Stimulated activated CD4-positive, alpha-beta T cell treated with anti-CD3 and anti-CD28 coated beads, TNF-alpha, amount 100 ng/mL, for 1 hour (primary cell): ENCODE measurements at places on chromosomes 12 and 14.

- DNase-seq, result no peak
Observed at GRCh38 chr12:5718680-5719079, 226.4 kb downstream of the ANO2 start.

DNA sequence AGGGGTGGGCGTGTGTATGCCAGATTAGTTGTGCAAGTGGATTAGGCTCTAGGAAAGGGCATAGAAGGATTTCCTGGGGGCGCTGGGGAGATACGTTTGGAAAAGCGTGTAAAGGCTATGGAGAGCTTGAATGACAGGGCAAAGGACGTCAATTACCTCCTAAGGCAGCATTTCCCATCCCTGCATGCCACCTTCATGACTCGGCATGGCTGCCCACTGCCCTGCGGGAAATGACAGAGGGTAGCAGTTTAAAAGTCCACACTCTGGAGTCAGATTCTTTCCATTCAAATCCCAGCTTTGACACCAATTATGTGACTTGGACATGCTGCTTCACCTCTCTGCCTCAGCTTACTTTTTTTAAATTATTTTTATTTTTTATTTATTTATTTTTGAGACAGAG, 14.8 kb upstream of the TMEM229B start:
- DNase-seq, result no peak

DNA sequence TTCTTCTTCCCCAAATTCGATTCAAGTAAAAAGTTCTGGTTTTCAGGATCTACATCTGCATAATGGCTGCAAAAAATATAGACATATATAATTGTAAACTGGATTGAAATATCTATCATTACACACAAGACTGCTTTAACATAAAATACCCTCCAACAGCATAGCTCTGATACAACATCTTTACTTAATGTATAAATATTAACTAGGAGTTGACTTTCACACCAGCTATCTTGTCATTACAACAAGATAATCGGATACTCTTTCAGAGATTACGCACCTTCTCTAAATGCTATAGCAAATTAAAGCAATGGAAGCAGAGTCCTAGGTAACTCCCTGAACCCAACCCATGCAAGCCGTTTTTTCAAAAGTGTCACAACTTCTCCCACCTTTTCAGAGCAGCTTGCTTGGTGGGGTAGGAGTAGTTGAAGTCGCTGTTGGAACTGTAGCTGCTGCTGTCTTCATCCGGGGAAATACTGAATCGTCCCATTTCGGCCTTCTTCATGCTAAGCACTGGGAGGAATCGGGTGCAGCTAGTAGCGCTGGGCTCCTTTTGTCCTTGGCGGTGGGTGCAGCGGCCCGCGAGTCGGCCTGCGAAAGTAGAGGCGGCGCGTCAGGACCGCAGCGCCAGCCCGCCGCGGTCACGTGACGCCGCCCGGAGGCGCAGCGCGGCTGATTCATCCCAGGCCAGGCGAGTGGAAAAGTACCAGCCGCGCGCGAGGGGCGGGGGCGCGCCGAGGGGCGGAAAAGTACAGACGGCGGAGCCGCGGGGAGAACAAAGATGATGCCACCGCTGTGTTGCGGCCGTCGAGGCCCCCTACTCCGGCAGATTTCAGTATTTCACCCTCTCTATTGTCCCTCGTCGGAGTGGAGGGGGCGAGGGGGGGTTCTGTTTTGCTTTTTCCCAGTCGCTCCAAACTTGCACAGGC, 1.5 kb downstream of the SLC38A2 start:
- DNase-seq, result peak; percentile 92

- DNase-seq, result no peak
Observed at GRCh38 chr14:94517641-94518257, 8.5 kb upstream of the SERPINA12 start.

DNA sequence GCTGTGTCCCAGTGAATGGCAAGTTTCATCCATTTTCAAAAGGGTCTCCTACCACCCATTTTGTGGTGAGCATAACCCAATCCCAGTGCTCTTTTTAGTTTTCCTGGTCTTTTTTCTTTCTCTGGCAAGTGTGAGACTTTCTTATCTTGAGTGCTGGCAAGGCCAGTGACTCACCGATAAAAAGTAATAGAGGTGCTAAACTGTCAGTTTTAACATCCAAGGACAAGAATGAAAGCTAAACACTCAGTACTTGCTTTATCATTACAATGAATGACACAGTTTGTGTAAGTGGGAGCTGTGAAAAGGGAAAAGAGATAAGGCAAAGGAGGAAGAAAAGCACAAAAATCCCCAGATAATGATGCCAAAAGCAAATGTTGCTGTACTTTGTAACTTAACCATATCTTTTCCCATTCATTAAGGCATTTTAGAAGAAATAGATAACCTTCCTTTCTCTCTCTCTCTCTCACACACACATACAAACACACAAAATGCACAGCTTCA, 4.9 kb upstream of the LRIG3 start:
- DNase-seq, result no peak

DNA sequence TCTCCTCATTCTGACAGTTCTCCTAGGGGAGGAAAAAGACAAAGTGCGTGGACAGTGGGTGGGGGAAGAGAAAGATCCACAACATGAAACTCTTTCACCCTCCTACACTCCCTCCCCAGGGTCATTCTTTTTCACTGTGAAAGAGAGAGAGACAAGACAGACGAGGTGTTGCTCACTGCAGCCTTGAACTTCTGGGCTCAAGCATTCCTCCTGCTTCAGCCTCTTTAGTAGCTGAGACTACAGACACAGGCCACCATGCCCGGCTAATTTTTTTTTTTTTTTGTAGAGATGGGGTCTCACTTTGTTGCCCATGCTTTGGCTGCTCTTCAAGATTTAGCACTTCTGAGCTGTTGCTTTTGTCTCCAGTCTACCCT, 2.7 kb downstream of the GPX2 start:
- no peak for DNase-seq

DNA sequence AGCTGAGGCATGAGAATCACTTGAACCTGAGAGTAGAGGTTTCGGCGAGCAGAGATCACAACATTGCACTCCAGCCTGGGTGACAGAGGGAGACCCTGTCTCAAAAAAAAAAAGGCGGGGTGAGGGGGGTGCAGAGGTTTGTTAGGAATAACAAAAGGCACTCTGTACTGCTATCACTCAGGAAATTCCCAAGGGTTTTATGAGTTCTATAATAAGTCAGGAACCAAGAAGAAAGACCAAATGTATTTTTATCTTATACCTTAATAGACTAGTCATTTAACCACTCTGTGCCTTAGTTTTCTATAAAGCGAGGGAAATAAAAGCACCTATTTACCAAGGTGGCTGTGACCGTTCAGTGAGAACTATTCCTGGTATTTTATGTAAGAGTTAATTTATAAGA, 319.2 kb downstream of the GPHN start:
- no peak for DNase-seq

DNA sequence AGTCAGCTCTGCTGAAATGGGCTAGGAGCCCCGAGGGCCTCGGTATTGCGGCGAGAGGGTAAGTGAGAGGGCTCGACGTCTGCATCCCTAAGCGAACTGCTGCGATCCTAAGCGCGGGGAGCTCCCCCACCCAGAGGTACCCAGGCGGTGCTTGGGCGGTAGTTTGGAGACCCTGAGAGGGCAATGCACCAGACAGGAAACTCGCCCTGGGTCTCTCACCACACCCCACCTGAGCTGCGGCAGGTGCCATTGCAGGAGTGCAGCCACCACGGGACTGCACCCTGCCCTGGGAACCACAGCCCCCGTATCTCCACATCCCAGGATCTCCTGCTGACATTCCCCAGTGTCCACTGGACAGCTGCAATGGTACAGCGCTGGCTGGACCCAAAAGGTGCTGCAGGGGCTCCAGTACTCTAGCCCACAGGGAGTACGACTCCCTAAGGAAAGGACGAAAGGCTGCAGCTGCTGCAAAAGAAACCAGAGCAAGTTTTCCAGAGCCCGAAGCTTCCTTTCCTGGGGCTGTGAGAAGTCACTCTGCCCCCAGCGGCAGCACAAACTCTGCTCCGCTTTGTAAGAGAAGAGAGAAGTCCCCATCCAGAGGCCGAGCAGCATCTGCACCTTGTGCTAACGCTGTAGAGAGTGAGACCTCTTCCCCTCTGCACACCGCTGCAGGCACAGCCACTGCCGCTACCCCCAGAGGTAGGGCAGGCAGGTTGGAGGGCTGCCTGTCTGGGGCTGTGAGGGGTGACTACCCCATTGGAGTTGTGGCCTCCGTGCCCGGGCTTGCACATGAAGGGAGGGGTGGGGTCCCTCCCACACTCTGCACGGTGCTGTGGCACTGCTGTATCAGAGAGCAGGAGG, 31.1 kb upstream of the MON2 start:
- no peak for DNase-seq

DNA sequence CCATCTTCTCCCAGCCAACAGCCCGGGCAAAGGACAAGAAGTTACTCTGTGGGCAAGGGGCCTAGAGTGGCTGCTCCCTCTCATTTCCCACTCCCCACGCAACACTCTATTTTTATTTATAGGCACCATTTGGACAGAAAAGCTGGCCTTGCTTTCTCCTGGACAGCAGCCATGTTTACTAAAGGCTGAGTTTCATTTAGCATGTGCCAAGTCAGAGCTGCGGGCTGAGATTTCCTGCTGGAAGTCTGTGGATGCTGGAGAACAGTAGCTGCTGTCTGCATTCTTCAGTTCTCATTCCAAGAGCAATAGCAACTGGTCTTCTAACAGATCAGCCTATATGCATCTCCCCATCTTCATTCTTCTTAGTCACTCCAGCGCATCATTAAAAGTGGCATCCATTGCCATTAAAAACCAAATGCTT, 8.3 kb downstream of the COL2A1 start:
- DNase-seq, result no peak

DNA sequence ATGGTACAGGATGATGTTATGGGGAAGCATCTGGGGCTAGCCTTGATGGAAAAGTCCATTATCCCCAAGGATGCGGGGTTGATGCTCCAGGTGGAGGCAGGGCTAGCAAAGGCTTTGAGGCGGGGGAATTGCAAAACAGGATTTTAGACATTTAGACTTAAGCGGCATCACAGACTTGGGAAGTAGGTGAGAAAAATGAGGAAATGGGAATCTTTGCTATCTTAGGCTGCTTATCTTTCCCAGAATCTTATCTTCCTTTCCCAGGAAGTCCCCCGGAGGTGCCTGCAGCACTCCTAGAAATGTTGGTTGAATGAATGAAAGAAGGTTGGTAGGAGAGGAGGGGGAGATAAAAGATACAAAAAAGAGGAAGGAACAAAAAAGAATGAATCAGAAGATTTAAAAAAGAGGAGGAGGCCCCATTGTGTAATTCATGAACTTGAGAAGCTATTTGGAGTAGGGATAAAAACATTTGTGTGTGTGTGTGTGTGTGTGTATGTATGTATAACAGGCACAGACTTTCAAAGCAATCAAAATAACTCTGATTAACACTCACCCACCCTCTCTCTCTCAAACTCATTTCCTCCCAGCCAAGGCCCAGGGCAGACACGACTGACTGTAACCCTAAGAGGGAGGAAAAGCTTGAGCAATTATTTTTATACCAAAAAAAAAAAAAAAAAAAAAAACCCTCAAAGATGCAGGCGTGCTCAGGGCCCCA, 62.5 kb upstream of the TBX3 start:
- DNase-seq, result no peak

DNA sequence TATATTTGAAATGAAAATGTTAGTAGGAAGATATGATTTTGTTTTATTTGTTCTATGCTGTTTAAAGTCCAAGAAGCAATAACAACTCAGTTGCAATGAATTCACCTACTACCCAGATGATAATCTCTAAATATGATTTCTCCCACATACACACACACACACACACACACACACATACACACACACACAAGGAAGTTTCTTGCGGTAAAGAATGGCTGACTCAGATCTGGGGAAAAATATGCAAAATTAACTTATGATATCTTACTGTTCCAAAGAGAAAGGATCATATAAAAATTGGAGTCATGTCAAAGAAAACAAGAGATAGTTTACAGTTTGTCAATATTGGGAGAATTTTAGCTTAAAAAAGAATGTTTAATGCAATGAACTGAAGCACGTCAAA, 456.7 kb downstream of the SLC16A7 start:
- no peak for DNase-seq

DNA sequence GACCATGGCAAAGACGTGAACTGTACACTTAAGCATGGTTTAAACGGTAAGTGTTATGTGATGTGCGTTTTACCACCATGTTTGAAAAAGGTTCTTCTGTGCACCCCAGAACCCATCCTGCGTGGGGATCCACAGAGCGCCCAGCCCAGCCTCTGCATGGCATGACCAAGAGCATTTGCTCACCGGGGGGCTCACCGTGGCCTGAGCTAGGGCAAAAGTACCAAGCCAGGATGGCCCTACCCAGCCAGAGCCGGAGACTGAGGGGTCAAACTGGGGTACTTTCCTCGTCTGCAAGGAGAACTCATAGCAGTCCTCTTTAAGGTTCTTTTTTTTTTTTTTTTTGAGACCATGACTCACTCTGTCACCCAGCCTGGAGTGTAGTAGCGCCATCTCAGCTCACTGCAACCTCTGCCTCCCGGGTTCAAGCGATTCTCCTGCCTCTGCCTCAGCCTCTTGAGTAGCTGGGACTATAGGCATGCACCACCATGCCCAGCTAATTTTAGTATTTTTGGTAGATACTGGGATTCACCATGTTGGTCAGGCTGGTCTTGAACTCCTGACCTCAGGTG, 16.4 kb upstream of the ANKRD9 start:
- DNase-seq, result no peak

- DNase-seq, result no peak
Observed at GRCh38 chr14:99511421-99512109, 30.4 kb downstream of the CCNK start.

GRCh38 chr12:113565368-113565767, 93.7 kb upstream of the LHX5 start:
- DNase-seq, result no peak

DNA sequence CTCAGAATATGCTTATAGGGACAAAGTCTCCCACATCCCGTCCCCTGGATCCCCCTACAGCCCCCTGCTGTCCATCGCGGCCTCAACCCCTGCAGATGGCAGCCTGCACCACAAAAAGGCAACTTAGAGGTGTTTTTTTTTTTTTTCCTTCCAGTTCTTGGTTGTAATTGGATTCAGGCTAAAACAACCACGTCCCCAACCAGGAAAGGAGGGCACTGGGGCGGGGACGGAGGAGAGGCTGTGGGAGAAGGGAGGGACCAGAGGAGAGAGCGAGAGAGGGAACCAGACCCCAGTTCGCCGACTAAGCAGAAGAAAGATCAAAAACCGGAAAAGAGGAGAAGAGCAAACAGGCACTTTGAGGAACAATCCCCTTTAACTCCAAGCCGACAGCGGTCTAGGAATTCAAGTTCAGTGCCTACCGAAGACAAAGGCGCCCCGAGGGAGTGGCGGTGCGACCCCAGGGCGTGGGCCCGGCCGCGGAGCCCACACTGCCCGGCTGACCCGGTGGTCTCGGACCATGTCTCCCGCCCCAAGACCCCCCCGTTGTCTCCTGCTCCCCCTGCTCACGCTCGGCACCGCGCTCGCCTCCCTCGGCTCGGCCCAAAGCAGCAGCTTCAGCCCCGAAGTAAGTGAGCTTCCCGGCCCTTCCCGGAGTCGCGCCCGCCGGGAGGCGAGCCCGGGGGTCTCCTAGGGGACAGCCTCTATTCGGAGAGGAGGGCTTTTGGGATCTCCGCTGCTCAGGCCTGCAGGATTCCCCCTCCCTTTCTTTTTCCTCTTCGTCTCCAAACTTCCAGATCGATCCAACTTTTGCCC, at the start of gene MMP14:
MMP14 (plus strand) TSS at position 285 of the 813 bp plus-strand sequence; CDS start at position 518, 233 bp downstream.
- DNase-seq, result no peak
